ENCODE measurements at places on chromosomes 13 and 19.
A peak's percentile ranks its signal among the peaks of the same experiment; 100 is the strongest.

- DNase-seq: peak; percentile 38
Measured at GRCh38 chr19:28578208-28578607, 634.7 kb downstream of the UQCRFS1 start.

DNA sequence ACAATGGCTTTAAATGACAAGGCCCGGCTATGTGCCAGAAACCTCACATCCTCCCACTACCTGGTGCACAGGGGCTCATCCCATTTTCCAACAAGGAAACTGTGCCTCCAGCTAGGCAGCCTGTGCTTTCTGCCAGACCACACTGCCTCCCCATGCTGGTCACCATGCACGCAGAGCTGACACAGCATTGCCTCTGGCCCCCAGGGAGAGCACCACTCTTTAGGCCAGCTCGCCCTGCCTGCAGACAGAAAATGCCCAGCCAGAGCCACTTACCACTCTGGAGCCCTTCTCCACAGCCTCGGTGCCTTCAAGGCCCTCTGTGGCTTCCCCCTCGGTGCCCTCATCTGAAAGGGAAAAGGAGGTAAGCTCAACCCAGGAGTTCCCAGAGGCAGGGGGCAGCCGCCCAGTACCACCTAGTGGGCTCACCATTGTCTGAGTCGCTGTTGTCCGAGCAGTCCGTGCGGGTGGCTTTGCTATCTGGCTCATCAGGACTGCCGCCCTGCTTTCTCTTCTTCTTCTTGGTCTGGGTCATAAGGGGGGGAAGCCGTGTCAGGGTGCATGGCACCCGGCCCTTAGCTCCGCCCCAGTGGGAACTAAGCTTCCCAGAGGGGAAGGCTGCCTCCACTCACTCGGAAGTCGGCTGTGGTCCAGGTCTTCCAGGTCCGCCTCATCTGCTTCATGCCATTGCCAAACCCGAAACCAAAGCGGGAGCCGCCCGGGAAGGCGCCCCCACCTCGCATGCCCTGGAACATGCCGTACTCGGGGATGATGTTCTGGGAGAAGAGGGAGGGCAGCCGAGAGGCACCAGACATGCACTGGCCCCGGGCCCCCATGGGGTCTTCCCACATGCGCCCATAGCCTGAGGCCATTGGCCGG is 18.0 kb downstream of the AKAP8L start:
- peak; percentile 64 for DNase-seq

- no peak for DNase-seq
Measured at GRCh38 chr13:75771818-75772217, 135.7 kb downstream of the LMO7 start.

DNA sequence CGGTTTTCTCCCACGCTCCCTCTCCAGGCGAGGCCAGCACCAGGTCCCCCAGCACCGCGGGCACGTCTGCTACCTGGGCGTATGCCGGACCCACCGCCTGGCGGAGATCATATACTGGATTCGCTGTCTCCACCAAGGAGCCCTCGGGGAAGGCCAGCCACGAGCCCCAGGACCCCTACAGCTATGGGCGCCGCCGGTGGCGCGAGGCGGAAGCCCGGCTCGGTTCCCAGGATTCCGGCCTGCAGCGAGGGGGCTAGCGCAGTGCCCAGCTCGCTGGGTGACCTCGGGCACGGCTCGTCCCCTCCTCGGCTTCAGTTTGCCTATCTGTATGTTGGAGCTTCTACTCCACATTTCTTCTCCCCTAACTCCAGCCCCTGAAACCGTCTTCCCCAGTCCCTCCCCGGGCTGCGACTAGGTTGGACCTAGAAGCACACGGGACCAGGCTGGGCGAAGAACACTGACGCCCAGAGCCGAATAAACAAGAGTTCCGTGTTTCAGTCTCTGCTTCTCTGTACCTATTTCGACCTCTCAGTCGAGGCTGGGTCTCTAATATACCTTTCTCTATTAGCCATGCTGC is 749 bp upstream of the CPT1C start:
- DNase-seq: no peak

DNA sequence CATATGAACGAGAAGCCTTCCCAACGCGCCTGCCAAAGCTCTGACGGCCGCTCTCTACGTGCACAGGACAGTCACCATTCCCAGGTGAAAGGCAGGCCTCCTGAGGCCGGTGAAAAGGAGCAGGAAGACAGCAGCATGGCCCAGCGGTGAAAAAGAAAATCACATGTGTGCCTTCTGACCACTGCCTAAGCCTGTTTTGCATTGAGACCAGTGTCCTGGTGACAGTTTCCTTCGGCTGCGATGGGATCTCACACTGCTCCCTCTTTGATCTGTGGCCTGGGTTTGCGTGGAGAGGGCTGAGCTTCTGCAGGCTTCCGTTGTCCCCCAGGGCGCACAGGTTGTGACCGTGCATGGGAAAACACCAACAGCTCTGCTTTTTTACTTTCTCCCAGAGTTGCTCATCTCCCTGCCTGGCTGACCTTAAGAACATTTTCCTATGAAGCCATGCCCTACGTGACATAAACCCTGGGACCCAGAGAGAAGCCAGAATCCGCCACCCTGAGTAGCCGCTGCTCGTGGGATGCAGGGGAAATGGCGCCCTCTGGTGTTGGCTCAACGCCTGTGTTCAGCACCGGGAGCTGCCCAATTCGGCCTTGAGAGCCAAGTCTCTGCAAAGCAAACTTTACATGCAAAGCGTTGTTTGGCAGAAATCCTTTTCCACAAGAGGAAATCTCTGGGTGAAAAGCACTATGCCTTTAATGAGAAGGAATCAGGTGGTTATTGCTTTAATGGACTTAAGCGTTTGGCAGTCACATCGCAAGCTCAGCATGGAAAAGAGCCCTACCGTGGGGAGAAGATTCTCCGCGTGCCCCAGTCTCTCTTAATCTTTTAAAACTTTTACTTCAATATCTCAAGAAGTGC is 112.2 kb upstream of the GPR12 start:
- no peak for DNase-seq

- DNase-seq: no peak
Measured at GRCh38 chr19:38389101-38389925, 816 bp downstream of the SPRED3 start.

GRCh38 chr19:17889609-17890214 is 18.0 kb downstream of the SLC5A5 start:
- DNase-seq: no peak

DNA sequence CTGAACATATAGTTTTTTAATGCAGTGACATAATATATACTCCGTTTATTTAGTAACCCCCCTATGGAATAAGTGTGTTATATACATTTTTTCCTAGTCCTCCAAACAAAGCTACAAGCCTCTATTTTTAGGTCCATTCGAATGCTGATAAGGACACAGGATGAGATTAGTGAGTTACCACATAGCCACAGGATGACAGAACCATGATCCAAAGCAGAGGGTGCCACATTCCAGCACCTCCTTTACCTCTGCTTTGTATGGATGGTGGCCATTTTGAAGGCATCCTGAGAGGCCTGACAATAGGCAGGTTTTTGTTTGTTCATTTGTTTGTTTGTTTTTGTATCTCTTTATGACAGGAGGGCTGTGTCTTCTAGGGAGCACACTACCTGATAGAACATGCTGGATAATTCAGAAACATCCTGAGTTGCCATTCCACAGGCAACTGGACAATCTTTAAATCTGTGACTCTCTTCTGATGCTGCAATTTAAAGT is 186.3 kb downstream of the MTUS2 start:
- no peak for DNase-seq

DNA sequence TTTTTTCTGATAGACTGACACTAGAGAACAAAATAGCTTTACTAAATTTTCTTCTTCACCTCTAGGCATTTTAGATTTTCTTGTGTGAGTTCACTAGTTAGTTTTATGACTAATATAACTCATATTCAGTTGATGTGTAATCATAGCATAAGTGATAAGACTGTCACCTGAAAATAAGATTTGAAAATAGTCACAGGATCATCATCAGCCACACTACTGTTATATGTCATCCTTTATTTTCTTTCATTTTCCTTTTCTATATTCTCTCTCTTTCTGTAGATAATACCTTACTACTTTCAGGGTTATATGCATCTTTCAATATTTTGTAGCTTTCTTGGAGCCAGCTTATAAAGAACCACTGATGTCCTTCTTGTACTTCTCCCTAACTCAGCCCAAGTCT is 292.6 kb downstream of the TDRD3 start:
- no peak for DNase-seq

DNA sequence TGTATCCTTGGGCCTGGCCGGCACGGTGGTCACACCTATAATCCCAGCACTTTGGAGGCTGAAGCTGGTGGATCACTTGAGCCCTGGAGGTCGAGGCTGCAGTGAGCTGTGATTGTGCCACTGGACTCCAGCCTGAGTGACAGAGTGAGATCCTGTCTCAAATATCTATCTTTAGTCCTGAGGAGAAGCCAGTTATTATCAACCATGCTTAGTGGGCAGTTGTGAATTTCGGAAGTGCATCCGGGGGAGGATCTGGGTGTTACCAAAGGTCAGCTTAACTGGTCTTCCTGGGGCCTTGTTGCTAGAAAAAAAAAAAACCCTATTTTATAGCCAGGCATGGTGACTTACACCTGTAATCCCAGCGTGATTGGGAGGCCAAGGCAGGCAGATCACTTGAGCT is 9.6 kb downstream of the DHDH start:
- no peak for DNase-seq

DNA sequence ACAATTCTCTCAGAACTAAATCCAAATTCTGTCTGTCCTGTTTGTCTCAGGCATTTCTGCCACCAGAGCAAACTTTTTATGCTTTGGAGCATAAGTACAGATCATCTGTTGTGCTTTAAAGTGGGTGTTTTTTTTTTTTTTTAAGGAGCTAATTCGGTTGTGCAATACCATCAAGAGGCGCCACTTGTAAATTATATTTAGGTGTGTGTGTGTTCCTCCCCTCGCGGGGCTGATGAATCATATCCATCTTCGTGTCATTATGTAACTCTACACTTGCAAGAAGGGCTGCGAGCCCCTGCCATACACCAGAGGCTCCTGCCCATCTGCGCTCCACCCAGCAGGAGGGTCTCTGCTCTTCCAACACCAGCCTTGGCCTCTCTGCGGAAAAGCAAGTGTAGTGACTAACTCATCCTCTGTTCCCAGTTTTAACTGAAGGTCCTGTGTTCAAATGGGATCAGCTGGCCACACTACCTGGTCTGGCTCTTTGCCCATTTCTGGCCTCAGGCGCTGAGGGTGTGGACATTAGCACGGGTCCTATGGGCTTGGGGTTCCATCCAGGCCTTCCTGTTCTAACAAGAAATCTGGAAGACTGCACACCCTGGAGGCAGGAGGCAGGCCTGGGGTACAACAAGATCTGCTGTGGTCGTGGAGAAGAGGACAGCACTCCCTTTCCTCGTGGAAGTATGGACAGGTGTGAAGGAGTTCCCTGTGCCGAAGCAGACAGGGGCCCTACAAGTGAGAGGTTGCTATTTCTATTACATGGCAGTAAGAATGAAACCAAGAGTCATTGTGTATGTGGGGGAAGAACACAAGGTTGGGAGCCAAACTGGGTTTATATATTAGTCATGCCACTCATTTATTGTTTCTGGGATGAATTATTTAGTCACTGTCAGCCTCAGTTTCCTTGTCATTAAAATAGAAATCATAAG is 96.1 kb upstream of the MBNL2 start:
- no peak for DNase-seq

DNA sequence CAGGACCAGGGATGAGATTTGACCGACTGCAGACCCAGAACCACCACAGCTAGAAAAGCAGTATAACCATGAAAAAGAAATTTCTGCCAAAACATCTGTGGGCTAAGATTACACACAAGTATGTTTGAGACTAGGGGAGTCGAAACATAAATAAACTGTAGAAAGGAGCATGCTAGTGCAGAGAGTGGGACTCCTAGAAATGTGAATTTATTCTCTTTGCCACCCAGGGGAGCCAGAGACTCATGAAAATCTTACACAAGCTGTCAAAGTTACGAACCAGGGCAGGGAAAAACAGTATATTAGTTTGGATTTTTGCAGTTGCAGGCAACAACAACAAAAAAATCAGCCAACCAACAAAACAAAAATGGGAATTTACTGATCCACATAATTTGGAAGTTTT is 12.3 kb upstream of the HSPH1 start:
- no peak for DNase-seq

GRCh38 chr19:46972311-46972710 is 47.3 kb upstream of the NPAS1 start:
- no peak for DNase-seq

- no peak for DNase-seq
Measured at GRCh38 chr13:44011036-44011435, 131.3 kb downstream of the LACC1 start.

- DNase-seq: no peak
Measured at GRCh38 chr19:55585658-55586339, 5.2 kb upstream of the ZNF579 start.

- DNase-seq: no peak
Measured at GRCh38 chr19:11463391-11463790, 17.5 kb downstream of the ELAVL3 start.

- no peak for DNase-seq
Measured at GRCh38 chr19:56927791-56928207, 87.3 kb upstream of the PEG3 start.

GRCh38 chr13:113510871-113511270 is 20.4 kb upstream of the DCUN1D2 start:
- no peak for DNase-seq

GRCh38 chr13:41528021-41528420 is 70.7 kb downstream of the RGCC start:
- DNase-seq: no peak

DNA sequence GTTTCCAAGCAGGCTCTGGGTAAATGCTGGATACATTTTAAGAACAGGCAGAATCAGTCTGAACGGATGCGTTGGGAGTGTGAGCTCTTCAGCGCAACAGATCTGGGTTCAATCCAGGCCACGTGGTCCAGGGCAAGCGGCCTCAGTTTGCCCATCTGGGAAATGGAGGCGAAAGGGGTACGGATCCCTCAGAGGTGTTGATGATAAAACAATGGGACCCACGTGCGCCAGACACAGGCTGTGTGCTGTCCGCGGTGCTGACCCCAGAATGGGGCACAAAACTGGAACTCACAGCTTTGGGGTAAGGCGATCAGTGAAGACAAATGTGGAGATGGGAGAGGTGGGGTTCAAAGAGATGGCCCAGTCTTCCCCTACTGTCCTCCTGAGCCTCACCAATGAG is 13.1 kb upstream of the PDE4C start:
- no peak for DNase-seq

- DNase-seq: no peak
Measured at GRCh38 chr13:28751175-28751960, 32.6 kb upstream of the SLC46A3 start.

- no peak for DNase-seq
Measured at GRCh38 chr19:5738423-5738822, 18.0 kb downstream of the CATSPERD start.

GRCh38 chr19:10079031-10079453 is 7.1 kb upstream of the SHFL start:
- no peak for DNase-seq

- no peak for DNase-seq
Measured at GRCh38 chr13:54676526-54677113, 1648.0 kb downstream of the OLFM4 start.

GRCh38 chr19:495402-496111 is 729 bp upstream of the MADCAM1 start:
- DNase-seq: no peak

DNA sequence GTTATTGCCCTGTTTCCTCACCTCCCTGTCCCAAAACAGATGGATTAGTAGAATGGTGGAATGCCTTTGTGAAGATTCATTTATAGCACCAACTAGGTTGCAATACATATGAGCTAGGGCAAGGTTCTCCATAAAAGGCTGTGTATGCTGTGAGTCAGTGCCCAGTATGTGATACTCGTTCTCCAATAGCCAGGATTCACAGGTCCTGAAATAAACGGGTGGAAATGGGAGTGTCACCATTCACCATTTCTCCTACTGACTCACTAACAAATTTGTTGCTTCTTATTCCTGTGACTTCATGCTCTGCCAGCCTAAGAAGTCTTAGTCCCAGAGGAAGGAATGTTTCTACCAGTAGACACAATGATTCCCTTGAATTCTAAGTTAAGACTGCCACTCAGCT is 1745.4 kb downstream of the SLITRK1 start:
- DNase-seq: no peak

Measured in posterior vena cava (tissue), 2 donors.